ENCODE measurements at places on chromosomes 5 and 9.

DNA sequence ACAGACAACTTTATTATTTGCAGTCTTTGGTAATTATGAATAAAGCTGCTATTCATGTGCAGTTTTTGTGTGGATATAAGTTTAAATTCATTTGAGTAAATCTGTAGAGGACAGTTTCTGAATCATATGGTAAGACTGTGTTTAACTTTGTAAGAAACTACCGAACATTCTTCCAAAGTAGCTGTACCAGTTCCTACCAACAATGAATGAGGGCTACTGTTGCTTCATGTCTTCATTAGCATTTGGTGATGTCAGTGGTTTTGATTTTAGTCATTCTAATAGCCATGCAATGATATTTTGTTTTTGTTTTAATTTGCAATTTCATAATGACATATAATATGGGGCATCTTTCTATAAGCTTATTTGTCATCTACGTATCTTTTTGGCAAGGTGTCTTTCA is 501.3 kb upstream of the RORB start:
- no peak for DNase-seq

DNA sequence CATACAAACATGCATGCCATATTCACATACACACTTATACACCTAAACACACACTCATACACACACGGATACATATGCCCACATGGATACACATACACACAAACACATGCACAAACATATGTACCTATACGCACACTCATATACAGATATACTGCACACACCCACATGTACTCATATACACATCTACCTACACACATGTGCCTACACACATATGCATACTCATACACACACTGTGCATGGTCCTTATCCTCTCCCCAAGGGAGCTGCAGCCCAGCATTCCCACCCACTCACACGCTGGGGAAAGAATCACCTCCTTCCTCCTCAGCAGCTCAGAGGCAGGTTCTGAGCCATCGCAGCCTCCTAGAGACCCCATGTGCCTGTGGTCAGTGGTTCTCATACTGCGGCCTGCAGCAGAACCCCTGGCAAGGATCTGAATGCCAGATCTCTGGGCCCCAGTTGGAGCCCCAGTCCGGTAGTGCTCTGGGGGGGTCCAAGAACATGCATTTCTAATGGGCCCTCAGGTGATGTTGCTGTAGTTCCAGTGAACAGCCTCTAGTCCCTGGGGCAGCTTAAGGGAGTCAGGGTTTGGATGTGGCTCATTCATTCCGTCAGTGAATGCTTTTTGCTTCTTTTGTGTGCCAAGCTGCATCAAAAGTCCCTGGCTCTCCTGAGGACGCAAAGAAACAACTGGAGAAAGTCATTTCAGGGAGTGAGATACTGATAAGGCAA is 39.0 kb downstream of the SEMA4D start:
- DNase-seq, result no peak

DNA sequence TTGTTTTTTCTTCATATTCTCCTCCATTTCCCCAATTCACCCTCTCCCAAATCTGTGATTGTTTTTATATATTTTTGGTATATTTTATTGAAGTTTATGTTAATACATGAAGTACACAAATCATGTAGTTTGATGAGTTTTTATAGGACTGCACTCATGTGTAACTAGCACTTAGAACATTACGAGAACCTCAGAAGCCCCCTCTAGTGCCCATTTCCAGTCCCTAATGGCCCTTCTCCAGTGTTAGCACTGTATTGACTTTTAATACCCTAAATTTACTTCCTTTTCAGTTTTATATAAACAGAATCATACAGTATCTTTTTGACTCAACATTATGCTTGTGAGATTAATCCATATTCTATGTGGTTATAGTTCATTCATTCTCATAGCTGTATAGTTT is 18.5 kb upstream of the FKTN start:
- no peak for DNase-seq

DNA sequence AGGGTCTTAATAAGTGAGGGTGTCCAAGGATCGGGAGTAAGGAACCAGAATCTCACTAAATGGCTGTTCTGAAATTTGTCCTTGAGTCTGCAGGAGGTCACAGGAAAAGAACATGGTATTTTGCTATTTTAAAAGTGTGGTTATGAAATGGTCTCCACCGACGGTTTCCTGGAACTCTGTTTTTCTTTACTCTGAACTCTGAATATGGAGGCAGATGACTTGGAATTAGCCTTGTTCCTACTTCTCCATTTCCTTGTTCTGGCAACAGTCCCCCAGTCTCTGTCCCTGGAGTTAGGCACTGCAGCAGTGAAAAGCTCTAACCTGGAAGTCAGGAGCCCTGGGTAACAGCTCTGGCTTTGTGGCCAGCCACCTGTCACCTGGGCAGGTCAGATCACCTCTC is 46.6 kb upstream of the C5orf58 start:
- DNase-seq, result no peak

GRCh38 chr9:995781-996180 is 19.3 kb downstream of the DMRT3 start:
- DNase-seq, result peak; percentile 23

- no peak for DNase-seq
Measured at GRCh38 chr5:143217804-143218160, 185.7 kb downstream of the NR3C1 start.

DNA sequence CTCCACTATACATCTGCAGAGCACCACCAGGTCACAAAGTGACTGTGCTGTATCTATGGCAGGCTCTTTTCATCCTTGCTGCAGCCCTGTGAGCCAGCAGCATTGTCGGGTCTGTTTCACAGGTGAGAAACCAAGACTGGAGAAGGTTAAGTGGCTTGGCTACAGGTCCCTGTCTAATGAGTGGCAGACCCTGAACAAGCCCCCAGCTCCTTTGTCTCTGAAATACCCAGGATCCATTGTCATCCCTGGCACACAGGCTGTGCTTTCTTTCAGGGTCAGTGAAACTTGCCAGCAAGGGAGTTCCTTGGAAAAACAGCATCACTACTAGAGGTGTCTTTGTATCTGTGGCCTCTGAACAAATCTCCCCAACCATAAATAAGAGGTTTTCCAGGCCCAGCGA is 27.6 kb upstream of the CXCL14 start:
- no peak for DNase-seq

GRCh38 chr9:125284855-125285254 is 23.2 kb downstream of the GAPVD1 start:
- no peak for DNase-seq

DNA sequence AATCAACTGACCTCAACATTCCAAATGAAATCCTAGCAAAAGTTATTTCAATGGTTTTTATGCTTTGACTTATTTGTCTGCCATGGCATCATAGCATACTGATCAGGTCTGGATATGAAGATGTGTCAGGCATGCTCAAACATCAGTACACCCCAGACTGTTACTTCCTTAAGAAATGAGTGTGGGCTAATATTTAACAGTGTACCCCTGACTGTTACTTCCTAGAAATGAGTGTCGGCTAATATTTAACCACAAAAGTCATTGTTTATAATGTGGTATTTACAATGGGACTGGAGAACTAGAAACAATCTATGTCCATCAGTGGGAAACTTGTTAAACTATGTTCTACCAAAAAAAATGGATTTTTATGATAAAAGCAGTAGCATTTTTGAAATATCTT is 38.1 kb upstream of the HNRNPA0 start:
- no peak for DNase-seq

DNA sequence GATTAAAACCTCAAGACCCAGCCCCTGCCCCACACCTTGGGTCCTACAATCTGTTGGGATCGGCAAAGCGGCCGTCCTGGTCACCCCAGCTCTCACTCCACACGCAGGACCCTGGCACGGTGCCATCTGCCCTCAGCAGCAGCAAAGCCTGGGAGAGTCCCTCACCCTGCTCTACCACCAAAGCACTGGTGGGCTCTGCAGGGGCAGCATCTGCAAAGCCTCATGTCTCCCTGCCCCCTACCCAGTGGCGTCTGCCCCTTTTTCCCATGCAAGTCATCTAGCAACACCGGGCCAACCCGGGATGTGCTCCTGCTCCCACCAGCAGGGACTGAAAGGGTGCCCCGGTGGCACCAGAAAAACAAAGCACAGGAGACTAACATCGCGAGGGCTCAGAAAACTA is 19.6 kb upstream of the CNOT6 start:
- DNase-seq, result no peak

DNA sequence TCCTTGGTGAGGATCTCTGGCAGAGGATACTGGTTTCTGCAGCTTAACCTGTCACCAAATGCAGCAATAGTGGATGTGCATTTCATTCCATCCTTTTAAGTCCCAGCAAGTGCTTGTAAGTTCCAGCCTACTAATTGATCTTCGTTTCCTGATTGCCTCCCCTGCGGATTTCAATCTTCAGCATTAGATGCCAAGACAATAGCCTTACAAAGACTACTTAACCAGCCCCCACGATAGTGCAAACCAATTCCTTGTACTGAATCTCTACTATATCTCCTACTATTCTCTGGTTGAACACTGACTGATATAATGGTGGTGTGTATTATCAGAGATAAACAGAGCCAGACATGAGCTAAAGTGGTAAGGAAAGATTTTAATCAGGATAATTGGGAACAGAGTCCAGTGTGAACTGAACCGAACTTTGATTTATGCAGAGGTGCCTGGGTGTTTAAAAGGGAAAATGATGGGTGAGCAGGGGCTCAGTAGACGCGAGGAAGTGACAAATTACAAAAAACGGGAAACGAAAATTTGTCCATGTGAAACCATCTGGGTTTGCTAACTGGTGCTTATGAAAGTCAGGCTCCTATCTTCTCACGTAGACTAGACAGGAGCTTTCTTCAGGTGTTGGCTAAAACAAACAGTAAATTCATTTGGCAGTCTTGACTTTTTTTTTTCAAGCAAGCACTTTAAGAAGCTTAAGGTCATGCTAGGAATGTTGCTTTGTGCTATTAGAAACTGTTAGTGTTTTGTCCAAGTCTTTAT is 106.9 kb upstream of the ST8SIA4 start:
- no peak for DNase-seq

DNA sequence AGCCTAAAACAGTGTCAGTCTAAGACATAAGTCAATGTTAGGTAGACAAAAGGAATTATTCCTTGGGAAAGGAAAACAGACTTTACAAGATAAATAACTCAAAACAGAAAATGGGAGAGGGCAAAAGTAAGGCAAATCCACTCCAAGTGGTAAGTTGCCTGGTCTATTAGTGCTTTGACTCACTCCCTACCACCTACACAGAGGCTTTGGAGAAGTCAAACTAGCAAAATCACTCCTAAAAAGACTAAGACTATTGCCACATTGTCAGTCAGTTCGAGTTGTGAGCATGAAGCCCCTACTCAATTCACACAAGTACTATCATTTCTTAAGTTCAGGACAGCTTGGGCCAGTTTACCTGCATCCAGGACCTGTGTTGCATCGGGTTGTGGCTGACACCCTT is 5.2 kb upstream of the ZBTB6 start:
- DNase-seq, result no peak

DNA sequence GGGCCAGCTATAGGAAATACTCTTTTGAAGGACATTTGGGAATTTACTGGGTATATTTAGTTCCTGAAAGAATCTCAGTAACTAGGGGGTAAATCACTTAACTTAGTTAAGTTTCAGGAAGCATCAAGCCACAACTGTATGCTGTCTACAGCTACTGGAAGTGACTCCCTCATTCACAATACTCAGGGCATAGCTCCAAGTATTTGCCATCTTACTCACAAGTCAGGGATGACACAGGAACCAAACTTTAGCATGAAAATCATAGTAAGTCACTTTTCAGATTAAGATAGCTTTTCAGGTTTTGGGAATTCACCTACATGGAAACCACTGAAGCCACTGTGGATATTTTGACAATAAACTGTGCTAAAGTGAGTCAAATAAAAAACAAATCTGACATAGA is 242.4 kb upstream of the ATP10B start:
- no peak for DNase-seq

GRCh38 chr5:147177125-147177840 is 57.5 kb upstream of the STK32A start:
- DNase-seq, result no peak

- no peak for DNase-seq
Measured at GRCh38 chr9:134858051-134858841, 22.4 kb upstream of the FCN2 start.

DNA sequence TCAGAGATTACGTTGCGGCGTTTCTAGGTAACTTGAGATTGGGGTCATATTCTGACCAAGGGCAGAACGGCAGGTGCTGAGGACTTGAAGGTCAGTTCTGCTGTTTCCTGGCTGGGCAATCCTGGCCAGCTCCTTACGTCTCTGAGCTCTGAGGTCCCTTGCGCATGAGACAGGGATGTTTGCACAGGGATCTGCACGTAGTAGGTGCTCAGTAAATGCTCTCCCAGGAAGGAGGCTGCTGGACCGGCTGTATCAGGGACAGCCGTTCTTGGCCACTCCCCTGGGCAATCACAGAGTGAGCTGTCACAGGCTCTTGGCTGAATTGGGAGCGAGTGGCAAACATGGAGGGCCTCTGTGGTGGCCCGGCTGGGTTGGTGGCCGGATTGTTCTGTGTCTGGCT is 8.3 kb downstream of the NCS1 start:
- DNase-seq, result no peak

GRCh38 chr5:169549453-169550100 is 34.0 kb upstream of the SPDL1 start:
- peak; percentile 4 for DNase-seq

- no peak for DNase-seq
Measured at GRCh38 chr5:158765407-158765806, 334.3 kb downstream of the EBF1 start.

- peak; percentile 25 for DNase-seq
Measured at GRCh38 chr5:84688566-84688965, 303.9 kb upstream of the EDIL3 start.

GRCh38 chr9:129108805-129109536 is 1.6 kb downstream of the CRAT start:
- DNase-seq, result no peak

DNA sequence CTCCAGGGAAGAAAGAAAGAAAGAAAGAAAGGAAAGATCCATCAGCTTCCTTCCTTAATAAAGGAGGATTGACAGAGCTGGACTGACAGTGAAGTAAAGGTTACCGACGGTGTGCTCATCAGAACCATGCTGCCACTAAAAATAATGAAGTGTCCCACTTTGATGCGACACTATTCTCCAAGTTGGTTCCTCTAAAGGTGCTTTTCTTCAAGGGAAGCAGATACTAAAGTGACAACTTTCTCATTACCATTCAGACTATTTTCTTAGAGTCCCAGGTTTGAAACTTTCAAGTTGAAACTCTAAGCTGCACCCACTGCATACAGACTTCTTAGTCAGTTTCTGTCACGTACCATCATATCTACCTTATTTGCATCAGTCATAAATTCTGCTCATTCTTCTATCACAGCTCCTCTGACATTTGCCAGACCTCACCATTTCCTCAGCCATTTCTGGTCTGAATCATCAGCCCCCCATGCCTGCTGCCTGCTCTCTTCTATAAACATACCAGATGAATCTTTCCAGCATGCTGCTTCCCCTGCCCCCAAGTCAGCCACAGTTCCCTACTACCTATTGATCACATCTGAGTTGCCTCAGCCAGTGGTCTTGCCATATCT is 177.6 kb downstream of the DEPDC1B start:
- DNase-seq, result peak; percentile 75

GRCh38 chr5:62593331-62593730 is 14.7 kb downstream of the LRRC70 start:
- peak; percentile 45 for DNase-seq

GRCh38 chr5:117195076-117195475 is 620.5 kb upstream of the SEMA6A start:
- no peak for DNase-seq

GRCh38 chr5:178392386-178392785 is 159.8 kb upstream of the PHYKPL start:
- no peak for DNase-seq

- no peak for DNase-seq
Measured at GRCh38 chr9:124032247-124032646, 20.7 kb downstream of the LHX2 start.

GRCh38 chr5:110899566-110900412 is 161.0 kb downstream of the SLC25A46 start:
- DNase-seq, result peak; percentile 59

- DNase-seq, result no peak
Measured at GRCh38 chr9:1535051-1535450, 480.1 kb upstream of the SMARCA2 start.
